PC-9 (cell line): ENCODE measurements at places on chromosomes 1 and 21. TPM values are rescaled to one million over a fixed set of nuclear protein-coding genes. Genes with fewer than 3 reads are reported as not detected.

Gene RUNX1
- total RNA-seq: 58.5 and 61.6 TPM in 2 replicates

Gene NOS1AP
- 9.2 and 9.9 TPM in 2 replicates for total RNA-seq

GRCh38 chr1:12135612-12136011, 31.2 kb upstream of the TNFRSF1B start:
- no peaks in the 10 kb centered on the region for H3K36me3 ChIP-seq
- DNase-seq: no peak
- H3K27me3 ChIP-seq: no peaks in the 10 kb centered on the region
- H3K4me1 ChIP-seq: peaks cover 20% of the 10 kb centered on the region
- H3K4me3 ChIP-seq: no peak overlapping the region
- H3K27ac ChIP-seq: no peak overlapping the region

Gene AGO3
- total RNA-seq: 47.5 and 50.1 TPM in 2 replicates

Gene GJB4
- 5.4 and 5.8 TPM in 2 replicates for total RNA-seq

GRCh38 chr21:36422279-36423098, 37.3 kb downstream of the CHAF1B start:
- H3K27ac ChIP-seq: no peak overlapping the region
- H3K36me3 ChIP-seq: no peaks in the 10 kb centered on the region
- no peaks in the 10 kb centered on the region for H3K4me1 ChIP-seq
- DNase-seq: no peak
- H3K4me3 ChIP-seq: no peak overlapping the region
